Activated naive CD8-positive, alpha-beta T cell treated with anti-CD3 and anti-CD28 coated beads, Interleukin-2, amount 10 ng/mL, durations not matched to agents 7 days and 5 days (primary cell): ENCODE measurements at places on chromosomes 7 and 10. TPM values are rescaled to one million over a fixed set of nuclear protein-coding genes. Genes with fewer than 3 reads are reported as not detected.

TFR2 gene
- total RNA-seq = 9.1 TPM

SPDYE18 gene
- total RNA-seq = 0.64 TPM

FAM25C gene
- not detected for total RNA-seq

NUTM2E gene
- not detected for total RNA-seq

LIPN gene
- total RNA-seq = not detected

GDF2 gene
- total RNA-seq = not detected

MRC1 gene
- total RNA-seq = 1.7 TPM

CFAP58 gene
- 0.34 TPM for total RNA-seq

- no peak for DNase-seq
Measured at GRCh38 chr7:95106401-95106800, 199.0 kb downstream of the PPP1R9A start.

DNA sequence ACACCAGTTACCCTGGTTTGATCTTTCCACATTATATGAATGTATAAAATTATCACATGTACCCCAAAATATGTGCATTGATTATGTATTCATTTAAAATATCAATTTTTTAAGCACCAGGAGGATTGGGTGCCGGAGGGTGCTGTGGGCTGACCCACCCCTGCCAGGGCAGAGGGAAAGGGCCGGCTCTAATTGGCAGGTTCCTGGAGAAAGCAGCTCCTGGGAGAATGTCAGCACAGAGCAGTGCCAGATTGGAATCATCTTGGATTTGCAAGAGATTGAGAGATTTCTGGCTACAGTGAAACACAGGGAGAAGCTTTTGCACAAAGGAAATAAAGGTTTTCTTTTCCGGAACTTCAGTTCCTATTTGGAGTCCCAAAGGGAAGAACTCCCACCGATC lies 264.4 kb upstream of the TCERG1L start:
- no peak for DNase-seq

- no peak for DNase-seq
Measured at GRCh38 chr7:114081606-114082425, 163.0 kb upstream of the PPP1R3A start.

DNA sequence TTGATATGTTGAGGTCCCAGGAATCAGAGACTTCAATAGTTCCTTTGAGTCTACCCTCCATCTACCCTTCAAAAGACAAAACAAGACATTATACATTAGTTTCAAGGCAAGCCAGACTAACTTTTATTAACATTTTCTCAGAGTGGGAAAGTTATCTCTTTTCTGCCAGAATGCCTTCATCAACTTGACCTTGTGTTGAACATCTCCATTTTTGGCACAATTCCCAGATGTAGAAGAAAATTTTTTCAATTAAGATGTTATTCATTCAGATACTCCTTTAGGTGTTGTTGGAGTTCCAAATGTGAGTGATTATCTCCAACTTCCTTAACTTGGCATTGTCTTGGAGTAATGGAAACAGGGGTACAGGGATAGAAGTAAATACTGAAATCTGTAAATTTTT lies 59.1 kb downstream of the NRF1 start:
- DNase-seq = no peak

GRCh38 chr7:23490357-23491135 lies 20.3 kb upstream of the IGF2BP3 start:
- peak; percentile 63 for DNase-seq

- no peak for DNase-seq
Measured at GRCh38 chr7:37391791-37392672, 56.6 kb downstream of the ELMO1 start.

GRCh38 chr7:24769851-24770250 lies 12.6 kb upstream of the GSDME start:
- DNase-seq = no peak

GRCh38 chr10:31134311-31134952 lies 102.8 kb upstream of the ZNF438 start:
- DNase-seq = peak; percentile 47

DNA sequence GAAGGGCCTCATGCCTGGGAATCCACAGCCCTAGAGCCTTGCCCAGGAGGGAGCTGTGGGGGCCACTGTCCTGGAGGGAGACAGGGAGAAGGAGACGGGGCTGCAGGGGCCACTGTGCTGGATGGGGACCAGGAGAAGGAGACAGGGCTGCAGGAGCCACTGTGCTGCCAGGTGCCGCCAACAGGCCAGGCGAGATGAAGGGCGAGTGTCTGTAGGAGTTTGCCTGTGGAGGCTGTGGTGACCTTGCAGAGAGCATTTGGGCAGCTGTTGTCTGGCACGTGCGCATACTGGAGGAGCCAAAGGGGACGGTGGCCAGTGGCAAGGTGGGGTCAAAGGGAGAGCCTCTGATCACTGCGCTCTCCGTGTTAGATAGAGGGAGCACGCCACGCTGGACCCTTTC lies 79.2 kb downstream of the NKX6-2 start:
- no peak for DNase-seq

DNA sequence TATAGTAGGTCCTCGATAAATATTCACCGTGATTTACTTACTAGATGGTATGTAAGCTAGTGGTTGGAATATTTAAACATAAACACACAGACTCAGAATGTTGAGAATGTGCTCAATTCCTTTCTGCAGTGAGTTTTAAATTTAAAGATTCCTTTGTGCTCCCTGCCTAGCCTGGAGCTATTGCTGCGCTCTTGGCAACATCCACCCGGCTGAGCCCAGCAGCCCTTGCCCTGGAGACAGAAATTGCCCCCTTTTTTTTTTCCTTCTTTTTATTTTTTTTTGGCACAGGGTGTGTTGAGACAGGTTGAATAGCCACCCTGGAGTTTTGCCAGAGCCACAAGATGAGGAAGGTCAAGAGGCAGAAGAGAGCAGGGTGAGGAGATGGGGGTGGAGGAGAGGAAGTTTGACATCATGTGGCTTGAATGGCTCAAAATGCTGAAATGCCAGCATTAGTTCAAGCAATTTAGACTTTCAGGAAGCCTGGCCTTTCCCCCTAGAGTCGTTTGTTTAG lies 180.8 kb downstream of the PRKCQ start:
- DNase-seq = no peak

GRCh38 chr10:120424198-120424464 lies 32.9 kb upstream of the PLPP4 start:
- DNase-seq = no peak

- DNase-seq = no peak
Measured at GRCh38 chr10:133058331-133059092, 29.2 kb upstream of the ADGRA1 start.

DNA sequence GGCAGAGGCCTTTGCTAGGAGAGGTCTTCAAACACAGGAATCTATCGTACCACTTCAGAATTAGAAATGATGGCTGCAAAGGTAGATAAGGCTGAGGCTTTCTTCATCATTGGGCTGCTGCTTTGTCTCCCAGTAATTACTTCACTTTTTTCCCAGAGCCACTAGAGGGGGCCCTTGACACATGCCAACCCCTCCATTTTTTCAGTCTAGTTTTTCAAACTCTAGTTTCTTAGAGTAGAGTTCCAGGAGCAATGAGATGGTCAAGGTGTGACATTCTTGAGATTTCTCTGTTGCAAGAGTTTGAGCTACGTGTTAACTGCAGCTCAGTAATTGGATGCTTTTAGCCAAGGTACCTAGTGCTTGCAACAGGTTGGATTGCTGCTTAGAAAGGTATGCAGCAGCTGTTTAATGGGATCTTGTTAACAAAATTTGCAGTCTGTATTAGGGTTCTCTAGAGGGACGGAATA lies 33.8 kb upstream of the RBM20 start:
- DNase-seq = no peak
